Posterior cingulate gyrus (tissue), 11 donors: ENCODE measurements at places on chromosomes 11 and 22.

GRCh38 chr11:75656044-75656727, 12.7 kb downstream of the MAP6 start:
- DNase-seq = no peak

GRCh38 chr11:73977856-73978519, 4.7 kb downstream of the UCP2 start:
- peak; percentile 46 for DNase-seq

GRCh38 chr22:31192513-31192912, 19.6 kb upstream of the LIMK2 start:
- no peak for DNase-seq

DNA sequence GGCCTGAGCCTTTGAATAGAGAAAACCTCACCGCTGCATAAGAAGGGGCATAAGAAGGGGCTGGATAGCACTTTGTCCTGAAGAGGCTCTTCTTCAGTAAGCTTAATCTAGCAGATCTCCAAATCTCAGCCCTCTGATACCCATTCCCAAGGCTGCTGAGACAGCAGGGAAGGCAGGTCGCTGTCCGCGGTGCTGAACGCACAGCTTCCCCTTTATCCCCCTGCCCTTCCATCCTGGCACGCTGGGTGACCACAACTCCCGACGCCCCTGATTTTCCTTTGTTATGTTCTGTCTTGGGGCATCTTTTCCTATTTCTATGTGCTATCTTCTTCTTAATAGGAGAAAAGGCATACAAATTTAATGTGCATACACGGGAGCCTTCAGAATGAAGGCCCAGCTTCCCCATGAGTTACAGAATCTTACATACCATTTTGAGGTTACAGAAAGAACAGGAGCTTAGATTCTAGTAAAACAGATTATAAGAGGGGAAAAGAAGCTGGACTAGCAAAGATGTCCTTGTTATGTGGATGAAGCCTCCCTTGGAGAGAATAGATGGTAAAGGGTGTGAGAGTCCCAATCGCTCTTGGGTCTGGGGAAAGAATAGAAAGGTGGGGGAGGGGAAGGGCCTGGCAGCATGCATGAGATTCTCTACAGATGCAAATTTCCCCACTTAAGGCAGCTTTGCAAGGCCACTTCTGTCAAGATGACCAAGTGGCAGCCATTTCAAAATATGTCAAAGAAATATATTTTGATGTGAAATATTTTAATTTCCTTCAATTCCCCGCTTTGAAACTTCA, 5.7 kb upstream of the SULT4A1 start:
- DNase-seq = no peak

- DNase-seq = no peak
These were observed 62.6 kb upstream of the PRSS23 start for GRCh38 chr11:86737737-86738136.

GRCh38 chr11:93494357-93494756, 48.8 kb downstream of the SMCO4 start:
- DNase-seq = no peak

DNA sequence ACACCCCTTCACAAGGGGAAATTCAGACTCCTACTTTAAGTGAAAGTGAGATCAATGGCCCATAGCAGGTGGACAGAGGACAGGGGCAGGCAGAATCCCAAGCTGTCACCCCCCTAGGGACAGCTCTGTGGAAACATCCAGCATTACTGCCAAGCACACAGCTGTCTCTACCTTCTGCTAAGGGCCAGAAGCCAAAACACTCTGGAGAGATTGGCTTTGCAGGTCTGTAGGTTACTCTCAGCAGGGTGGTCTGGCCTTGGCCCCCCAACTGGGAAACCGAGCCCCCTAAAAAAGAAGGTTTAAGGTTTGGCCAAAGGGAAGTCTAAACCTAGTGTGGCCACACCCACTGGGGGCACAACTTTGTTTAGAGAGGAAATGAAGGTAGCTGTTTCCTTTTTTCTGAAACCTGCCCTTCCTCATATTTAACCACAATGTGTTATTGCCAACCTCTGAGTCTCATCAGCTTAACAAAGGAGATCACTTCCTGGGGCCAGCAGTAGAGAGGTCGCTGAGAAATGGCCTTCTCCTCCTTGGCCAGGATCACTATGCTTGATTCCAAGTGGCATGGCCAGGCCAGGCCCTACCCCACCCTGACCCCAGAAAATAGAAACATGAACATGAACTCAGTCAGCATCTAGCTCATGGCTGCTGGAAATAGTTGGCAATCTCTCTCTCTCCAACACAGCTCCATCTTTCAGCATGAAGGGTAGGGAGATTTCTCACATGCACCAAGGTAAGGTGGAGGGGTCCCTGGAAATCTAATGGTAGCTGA, 25.9 kb upstream of the SCARF2 start:
- no peak for DNase-seq

- DNase-seq = no peak
These were observed 44.7 kb downstream of the TMEM123 start for GRCh38 chr11:102407901-102408300.

DNA sequence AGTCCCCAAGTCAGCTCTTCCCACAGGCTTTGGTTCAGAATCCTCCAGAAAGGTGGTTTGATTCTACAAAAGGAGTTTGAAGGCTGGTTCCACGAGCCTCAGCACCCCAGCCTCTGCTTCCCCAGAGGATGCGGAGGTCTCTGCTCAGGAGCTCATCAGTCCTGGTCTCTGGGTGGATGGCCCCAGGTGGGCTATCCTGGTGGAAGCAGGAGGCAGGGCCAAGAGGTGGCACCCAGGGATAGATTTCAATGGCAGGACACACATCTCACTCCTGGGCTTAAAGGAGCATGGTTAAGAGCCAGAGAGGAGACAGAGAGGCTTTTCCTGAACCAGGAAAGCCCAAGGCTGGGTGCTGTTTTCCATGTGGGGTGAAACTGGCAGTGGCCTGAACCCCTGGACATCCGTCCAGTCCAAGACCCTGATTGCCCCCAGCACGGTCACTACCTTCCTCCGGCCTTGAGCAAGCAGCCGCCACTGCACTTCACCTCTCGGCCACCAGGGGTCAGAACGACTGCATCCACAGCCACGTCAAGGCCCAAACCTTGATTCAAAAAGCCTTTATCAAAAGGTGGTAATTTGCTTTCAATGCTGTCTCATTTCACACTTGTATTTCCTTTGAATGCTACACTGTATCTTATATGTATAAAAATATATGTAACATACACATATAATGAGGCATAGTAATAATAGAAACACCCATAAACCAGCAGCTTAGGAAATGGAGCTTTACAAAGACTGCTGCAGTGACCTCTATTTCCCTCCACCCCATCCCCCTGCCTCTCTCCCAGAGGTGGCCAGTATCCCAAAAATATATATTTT, 19.3 kb upstream of the FXYD2 start:
- DNase-seq = peak; percentile 88

DNA sequence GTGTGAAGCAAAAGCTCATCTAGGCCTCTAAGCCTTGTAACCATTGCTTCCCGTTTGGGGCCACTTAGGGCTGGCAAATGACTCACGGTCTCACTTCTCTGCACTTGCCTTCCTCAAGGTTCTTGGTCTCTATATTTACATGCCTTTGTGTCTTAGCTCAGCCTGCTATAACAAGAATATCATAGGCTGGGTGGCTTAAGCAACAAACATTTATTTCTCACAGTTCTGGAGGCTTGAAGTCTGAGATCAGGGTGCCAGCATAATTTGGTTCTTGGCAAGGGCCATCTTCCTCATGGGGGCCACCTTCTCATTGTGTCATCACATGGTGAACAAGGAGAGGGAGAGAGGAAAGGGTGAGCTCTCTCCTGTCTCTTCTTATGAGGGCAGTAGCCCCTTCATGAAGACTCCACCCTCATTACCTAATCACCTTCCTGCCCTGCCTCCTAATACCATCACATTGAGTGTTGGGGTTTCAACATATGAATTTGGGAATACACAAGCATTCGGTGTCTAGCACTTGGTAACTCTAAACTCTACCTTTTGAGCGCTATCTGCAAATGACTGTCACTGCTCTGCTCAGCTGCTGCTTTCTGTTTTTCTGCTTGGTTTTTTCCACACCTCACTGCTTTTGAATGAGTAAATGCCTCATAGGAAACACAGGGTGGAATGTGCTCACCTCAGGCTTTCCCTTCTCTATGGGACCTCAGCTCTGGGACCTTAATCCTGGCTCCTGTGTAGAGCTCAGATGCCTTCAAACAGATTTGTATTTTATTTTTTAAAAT, 16.2 kb upstream of the ME3 start:
- no peak for DNase-seq

DNA sequence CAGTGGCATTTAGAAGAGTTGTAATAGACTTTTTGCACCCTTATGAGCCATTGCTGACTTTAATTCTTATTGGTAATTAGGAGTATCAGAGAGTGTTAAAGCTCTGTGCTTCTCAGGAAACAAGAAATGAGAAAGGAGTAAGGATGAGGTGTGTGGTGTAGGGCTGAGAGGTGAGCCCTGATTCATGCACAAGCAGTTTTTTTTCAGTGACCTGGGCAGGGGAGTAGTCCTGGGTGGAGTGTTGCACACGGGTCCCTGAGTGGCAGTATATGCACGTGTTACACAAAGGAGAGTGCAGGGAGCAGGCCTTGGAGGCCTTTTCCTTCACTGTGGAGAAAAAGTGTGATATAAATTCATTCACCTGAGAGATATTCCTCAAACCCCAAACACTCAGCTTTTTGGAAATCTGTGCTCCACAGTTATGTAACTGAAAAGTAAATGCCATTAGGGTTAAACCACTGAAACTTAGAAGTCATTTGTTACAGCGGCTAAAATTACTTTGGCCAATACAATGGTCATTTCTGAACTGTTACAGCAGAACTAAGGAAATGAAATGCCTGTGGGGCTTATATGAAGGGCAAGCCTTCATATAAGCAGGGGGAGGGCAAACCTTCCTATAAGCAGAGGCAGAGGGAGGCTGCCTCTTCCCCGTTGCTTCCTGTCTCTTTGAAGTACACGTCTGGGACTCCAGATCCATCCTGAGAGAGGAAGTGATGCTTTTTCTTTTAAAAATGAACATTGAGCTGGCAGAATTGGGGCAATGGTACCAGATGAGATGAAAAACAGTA, 62.6 kb upstream of the OLFML1 start:
- no peak for DNase-seq
